ENCODE measurements at places on chromosomes 2 and 18.

DNA sequence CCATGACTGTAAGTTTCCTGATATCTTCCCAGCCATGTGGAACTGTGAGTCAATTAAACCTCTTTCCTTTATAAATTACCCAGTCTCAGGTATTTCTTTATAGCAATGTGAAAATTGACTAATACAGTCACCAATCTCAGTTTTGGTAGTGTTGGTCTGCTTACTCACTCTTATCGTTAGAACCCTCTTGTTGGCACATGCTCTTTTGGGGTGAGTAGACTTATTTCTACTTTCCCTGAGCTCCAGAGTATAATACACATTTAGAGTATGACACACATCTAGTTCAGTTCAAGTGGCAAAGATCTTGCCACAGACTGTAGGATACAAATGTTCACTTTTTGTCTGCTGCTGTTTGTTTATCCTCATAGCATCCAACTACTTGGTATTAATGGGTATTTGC, 347.5 kb upstream of the CELF4 start:
- DNase-seq = no peak

DNA sequence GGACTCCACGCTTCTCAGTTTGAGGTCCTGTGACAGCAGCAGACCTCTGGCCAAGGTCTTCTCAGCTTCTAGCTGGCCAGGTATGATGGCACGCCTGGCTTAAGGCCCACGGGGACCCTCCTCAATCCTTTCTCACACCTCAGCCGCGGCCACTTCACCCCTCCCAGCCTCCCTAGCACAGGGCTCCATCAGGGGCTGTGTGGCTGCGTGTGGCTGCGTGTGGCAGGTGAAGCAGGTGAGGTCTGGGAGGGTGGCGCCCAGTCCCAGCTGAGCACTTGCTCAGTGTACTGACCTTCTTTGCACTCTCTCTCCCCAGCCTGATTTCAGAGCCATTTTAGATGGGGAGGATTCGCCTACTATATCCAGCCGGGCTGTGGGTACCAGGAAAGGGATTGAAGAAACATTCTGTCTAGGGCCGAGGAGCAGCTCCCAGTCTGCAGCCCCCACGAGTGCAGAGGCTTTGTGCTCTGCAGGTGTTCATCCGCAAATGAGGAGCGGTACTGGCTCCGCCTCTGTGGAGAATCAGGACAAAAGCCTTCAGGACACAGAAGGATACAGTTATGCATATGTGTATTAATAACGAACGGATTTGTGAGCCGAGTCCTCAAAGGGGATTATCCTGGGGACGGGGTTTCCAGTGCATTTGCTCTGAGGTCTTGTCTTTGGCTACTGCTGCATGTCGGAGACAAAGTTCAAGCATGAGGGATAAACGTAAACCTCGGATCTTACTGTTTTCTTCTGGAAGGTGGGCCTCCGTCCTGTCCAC, 236.9 kb upstream of the RAB6C start:
- DNase-seq = no peak

DNA sequence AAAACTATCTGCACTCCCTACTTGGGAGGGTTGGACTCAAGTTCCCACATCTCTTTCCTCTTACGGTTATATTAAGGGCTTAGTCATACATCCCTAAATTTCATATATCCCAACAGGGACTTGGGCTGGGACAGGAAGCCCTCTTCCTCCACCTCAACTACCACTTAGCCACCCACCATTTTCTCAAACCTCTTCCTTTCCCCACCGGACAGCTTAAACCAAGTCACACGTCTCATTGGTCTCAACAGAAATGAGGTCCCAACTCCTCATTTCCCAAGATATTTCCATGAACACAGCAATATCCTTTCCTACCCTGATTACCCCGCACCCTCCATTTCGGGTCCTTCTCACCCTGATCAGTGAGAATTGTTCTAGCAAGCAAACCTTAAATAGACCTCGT, 736 bp downstream of the ZSCAN30 start:
- DNase-seq = no peak

DNA sequence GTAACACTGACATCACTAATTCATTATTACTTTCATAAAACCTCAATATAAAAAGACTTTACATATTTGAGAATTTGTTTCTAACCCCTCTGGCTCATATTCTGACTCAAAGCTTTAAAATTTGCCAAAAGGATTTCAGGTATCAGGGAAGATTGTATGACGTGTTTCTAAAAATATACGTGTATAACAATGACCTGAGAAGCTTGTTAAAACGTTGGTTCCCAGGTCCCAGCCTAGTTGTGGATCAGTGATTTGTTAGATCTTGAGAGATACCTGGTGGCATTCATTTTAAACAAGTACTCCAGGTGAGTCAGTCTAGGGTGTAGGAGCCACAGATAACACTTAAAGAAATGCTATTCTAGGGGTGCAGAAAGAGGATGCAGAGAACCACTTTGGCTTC, 1096.8 kb upstream of the NXPH2 start:
- DNase-seq = no peak

DNA sequence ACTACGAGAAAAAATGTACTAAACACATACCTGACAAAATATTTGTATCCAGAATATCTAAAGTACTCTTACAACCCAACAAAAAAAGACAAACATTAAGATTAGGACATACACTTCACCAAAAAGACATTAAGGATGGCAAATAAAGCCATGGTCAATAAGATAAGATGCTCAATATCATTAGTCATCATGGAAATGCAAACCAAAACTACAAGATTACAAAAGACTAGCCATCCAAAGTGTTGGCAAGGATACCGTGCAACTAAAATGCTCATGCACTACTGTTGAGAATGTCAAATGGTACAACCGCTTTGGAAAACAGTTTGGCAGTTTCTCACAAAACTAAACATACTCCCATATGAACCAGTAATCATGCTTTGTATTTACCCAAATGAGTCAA, 29.7 kb downstream of the MAP3K2 start:
- no peak for DNase-seq

GRCh38 chr2:217684431-217685254, 318.2 kb downstream of the TNS1 start:
- no peak for DNase-seq

DNA sequence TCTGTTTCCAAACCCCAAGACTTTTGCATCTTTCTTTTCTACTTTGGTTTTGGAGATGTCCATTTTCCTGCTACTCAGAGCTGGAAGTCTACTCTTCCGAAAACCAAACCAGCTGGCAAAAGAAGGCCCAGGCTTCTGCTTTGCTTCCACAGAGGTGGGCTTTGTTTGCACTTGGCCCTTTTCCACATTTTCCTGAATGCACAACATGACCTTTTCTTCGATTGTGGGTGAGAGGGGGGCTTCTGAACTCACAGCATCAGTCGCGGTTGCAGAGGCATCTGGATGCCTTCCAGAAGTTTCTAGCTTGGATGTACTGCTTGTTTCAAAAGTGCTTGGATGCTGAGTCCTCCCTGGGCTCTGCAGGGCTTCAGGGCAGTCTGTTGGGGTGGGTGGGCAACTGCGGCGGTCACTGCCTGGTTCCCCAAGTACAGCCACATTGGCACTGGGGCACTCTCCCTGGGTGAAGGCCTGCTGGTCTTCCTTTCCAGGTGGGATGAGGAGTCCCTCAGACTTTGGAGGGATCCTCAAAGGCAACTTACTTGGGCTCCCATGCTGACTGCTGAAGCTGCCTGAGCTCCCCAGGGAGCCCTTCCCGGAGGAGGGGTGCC, 112.3 kb upstream of the LYPD1 start:
- no peak for DNase-seq

GRCh38 chr18:8615397-8616027, 6.3 kb downstream of the RAB12 start:
- no peak for DNase-seq

GRCh38 chr2:76998152-76998551, 524.0 kb downstream of the LRRTM4 start:
- no peak for DNase-seq

- no peak for DNase-seq
These were observed 980.3 kb upstream of the CDH2 start for GRCh38 chr18:29157057-29157780.

DNA sequence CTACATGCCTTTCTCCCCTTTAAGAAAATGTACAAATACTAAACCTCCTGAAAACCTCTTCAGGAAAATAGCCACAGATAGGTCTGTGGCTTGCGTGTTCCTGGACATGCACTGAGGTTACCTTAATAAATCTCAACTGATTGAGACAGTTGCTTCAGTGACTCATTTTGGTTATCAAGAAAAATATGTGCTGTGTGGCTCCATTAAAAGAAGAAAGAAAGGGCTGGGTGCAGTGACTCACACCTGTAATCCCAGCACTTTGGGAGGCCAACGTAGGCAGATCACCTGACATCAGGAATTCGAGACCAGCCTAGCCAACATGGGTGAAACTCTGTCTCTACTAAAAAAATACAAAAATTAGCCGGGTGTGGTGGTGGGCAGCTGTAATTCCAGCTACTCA, 27.1 kb downstream of the CREG2 start:
- DNase-seq = no peak

GRCh38 chr2:76613330-76613729, 902.6 kb upstream of the GCFC2 start:
- no peak for DNase-seq

GRCh38 chr18:63844254-63844653, 43.3 kb upstream of the SERPINB2 start:
- DNase-seq = no peak

- DNase-seq = no peak
These were observed 121.8 kb downstream of the SETBP1 start for GRCh38 chr18:44802508-44802907.

- DNase-seq = no peak
These were observed 207.5 kb downstream of the STK39 start for GRCh38 chr2:168039881-168040280.

GRCh38 chr18:32879497-32879896, 106.7 kb upstream of the KLHL14 start:
- no peak for DNase-seq

GRCh38 chr18:59514203-59514602, 155.1 kb upstream of the LMAN1 start:
- no peak for DNase-seq

DNA sequence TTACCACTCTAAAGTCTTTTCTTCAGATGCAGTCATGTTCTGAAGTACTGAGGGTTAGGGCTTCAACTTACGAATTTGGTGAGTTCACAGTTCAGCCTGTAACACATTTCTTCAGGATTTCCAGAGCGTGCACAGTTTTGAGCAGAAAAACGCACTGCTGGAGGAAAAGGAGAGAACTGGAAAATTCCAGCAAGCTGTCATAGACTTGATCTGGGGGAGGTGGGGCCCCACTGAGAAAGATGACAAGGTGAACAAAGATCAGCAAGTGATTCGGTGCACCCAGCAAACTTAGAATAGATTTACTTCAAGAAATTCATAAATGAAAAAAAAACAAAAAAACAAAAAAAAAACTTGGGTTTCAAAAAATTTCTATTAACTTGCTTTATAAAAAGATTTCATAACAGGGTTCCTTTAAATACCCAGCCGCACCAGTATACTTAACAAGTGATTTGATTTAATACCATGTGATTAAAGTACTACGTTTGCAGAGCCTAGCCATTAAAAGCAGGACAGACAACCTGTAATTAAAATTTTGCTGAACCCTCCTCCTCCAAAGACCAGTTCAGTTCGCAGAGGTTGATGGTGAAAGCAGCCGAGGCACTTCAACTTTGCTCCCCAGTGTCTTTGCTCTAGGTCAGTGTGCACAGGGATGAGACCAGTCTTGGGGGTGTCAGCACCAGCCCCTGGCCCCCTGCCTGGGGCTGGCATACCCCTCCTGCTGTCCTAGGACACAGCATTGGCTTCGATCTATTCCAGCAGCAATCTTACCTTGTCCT, 30.5 kb downstream of the CTIF start:
- DNase-seq = no peak

DNA sequence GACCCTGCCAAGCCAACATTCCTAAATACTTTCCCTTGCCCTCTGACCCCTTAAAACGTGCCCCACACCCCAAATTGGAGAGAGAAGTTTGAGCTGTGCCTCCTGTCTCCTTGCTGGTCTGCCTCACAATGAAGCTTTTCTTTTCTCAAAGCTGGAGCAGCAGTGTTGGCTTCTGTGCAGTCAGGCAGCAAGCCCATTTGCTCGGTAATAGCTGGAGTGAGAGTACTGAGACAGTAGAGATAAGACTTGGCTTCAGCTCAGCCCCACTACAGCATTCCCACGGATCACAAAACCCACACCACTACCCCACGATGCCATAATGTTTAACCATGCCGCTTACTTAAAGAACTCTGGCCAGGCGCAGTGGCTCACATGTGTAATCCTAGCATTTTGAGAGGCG, 73.0 kb downstream of the NCAPH start:
- no peak for DNase-seq

DNA sequence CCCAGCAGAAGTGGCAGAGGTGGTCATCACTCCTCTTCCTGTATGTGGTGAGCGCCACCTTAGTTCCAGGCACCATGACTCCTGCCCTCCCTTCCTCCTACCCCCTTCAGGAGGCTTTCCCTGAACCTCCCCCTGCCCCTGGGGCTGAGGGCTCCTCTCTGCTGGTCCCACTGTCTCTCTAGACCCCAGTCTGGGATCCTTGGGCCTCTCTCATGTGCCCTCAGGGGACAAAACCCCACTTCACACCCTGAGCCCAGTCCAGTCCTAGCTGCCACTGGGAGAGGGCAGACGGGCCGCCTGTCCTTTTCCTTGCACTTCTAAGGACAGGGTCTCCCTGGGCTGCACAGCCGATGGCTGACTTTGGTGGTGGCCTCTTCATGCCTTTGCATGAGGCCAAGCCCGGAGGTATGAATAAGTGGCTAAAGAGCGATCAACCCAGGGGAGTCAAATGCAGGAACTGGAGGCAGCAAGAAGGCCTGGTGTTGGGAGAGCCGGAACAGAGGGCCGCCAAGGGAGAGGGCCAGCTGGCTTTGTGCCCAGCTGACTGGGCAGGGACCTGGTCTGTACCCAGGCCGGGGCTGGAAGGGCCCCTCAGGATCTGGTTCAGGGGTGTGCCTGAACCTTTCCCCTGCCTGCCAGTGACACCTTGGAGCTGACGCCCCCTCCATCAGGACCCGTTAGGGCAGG, 29.5 kb downstream of the GLI2 start:
- DNase-seq = no peak

DNA sequence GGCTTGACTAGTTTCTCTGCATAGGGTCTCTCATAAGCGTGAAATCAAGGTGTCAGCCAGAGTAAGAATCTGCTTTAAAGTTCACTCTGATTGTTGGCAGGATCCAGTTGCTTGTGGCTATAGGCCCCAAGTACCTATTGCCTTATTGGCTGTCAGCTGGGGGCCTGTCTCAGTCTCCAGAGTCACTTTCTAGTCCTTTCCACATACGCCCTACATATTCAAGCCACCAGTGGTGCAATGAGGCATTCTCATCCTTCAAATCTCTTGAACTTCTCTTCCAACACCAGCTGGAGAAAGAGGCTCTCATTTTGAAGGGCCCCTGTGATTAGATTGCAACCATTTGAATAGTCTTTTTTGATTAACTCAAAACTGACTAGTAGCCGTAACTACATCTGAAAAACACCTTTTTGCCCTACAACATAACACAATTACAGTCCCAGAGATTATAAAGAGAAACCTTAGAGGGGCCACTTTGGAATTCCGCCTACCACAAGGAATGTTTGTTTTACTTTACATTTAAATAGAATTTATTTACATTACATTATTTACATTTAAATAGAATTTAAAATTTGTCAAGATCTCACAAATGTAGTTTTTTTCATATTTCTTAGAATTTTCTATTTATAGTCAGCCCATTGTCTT, 520.1 kb downstream of the DSC3 start:
- DNase-seq = no peak

GRCh38 chr2:111702119-111702803, 181.7 kb downstream of the ANAPC1 start:
- DNase-seq = peak; percentile 13

- DNase-seq = no peak
These were observed 549.6 kb upstream of the CELF4 start for GRCh38 chr18:38115201-38115600.

GRCh38 chr18:27278131-27278530, 93.0 kb upstream of the CHST9 start:
- no peak for DNase-seq

Measured in stimulated activated CD8-positive, alpha-beta memory T cell treated with anti-CD3 and anti-CD28 coated beads, Interleukin-7, amount 100 ng/mL, for 1 hour (primary cell).